Stimulated activated CD8-positive, alpha-beta memory T cell treated with anti-CD3 and anti-CD28 coated beads, Interleukin-7, amount 100 ng/mL, for 24 hours (primary cell): ENCODE measurements at places on chromosomes 12 and 14.

GRCh38 chr14:104140463-104141331 lies 2.3 kb downstream of the KIF26A start:
- DNase-seq: no peak

DNA sequence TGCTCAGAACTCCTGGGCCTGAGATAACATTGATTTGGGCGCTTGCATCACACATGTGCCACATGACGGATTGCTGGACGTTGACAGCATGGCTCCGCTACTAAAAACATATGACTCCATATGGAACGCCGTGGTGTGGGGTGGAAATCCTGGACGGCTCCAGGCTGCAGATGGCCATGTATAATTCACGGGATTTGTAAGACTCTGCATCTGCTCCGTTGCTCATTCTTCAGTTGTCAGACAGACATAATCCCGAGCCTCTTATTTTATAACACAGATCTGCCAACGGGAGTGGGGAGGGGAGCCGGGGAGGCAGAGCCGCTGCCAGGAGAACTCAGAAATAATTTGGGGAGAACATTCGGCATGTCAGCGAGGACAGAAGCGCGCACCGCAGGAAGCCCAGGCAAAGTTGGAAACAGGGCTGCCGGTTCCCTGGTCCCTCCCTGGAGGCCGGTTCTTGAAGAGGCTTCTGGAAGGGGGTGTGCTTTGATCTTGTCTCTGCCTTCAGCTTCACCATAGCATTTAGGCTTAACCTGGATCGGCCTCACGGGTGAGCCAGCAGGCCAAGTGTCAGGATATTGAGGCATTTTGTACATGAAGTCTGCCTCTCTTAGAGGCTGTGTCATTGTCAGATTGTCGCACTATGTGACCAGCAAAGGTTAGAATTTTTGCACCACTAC lies 45.8 kb upstream of the MYL2 start:
- DNase-seq: no peak

DNA sequence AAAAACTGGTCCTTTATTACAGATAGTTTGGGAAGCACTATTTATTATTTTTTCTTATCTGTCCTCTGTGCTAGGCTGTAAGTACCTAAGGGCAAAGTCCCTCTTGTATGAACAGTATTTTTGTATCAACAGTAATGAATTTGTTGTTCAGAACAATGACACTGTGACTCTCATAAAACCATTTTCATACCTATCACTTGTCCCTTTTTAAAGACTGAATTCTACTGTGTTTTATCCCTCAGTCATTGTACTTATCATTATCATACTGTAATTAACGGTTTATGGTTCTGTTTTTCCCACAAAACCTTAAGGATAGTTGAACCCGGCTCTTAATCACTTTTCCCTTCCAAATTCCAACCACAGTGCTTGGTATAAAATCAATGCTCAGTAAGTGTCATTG lies 69.4 kb downstream of the SRGAP1 start:
- DNase-seq: no peak

GRCh38 chr14:63045612-63046320 lies 508 bp upstream of the KCNH5 start:
- no peak for DNase-seq

DNA sequence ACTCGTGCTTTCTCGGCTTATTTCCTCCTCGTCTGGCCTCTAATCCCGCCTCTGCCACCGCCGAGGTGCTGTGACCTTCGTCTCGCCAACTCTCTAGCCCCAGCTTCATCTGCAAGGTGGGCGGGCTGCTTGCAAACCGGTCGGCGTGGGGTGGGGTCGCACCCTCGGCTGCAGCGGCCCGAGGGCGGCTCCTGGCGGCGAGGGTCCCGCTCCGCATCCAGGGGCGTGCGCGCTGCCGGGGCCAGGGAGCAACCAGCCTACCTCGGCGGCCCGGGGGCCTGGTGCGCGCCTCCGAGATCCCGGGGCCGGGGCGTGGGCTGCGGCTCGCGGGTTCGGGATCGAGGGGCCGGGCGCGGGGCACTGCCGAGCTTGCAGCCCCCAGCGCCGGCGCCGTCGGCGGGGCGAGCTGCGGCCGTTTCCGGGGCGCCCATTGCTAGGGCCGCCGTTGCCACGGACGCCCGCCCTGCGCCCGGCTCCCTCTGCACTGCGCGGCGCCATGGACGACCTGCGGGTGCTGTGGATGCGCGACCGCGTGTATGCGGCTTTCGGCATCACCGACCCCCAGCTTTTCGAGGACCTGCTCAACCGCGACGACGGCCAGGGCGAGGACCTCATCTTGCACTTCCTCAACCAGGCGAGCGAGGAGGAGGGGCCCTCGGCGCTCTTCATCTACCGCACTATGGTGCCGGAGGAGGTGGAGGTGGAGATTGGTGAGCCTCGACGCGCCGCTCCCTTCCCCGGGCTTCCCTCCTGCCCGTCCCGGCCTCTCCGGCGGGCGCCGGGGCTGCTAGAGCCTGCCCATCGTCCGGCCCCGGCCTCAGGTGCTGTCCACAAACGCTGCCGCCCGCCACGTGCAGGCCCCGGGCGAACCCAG lies at the start of gene DNAH10:
Gene DNAH10, plus strand, starts transcription at position 461 of the 874 bp plus-strand sequence. Its CDS starts 36 bp downstream, at position 497.
- no peak for DNase-seq

DNA sequence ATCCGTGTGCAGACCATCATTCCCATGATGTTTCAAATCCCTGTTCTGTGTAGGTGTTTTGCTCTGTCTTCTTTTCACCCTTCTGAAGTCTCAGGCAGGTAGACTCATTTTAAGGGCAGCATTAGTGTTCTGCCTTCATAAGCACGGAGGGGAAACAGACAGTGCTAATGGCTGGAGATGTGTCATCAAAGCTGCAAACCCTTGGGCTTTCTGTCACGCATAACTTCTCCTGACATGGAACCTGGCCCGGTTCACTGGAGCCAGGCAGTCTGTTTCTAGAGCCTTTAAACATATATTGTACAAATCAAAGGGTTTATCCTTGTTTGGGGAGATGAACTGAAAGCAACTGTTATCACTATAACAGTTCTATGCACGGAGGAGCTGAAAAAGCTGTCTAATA lies 141.4 kb downstream of the TMEM132D start:
- no peak for DNase-seq

DNA sequence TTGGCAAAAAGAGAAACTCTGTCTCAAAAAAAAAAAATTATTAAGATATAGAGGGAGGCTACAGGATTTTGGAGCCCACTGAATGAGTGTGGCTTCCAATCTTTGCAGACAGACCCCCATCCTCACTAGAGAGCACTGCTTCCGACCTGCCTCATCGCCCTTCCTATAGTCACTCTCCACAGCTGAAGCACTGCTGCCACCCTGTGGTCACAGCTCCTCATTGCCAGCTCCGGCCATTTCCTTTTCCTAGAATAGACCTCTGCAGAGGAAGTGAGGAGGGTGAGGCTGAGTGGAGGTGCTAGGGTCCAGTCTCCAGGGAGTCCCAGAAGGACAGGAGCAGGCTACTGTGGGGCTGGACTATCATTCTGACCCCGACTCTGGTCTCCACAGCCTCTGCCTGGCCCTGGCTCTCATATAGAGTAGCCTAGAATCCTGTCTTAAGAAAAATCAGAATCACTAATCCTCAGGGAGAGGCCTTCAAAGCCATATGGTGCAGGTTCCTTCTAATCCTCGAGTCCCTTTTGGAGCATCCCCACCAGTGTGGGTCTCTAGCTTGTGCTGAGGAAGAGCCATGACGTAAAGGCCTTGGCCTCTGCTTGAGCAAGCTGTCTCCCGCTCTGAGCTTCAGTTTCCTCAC lies 1.4 kb upstream of the NPFF start:
- peak; percentile 78 for DNase-seq

DNA sequence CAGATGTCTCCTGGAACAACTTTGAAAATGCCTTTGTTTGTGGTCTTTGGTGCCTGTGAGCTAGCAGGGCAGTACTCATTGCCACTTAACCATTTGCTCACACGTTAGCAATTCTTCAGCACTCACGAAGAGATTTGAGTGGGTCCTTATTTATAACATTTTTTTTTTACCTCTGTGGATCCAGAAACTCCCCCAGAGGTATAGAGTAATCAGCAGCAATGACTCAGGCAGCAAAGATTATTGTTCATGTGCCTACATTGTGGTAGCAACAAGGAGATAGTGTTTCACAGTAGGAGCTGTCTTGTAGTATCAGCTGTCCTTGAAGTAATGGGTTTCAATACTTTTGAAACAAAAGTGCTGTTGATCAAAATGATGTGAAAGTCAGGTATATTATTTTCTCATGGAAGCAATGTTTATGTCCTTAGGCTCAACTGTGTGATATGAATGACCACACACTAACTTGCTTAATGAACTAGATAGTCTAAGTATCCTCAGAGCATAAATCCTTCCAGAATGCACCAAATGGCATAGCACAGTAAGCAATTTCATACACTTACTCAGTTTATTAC lies 304.1 kb downstream of the EGLN3 start:
- DNase-seq: no peak

- DNase-seq: no peak
These were observed 2.4 kb upstream of the MEG3 start for GRCh38 chr14:100823413-100824080.

GRCh38 chr14:101235335-101236103 lies 325.8 kb upstream of the DIO3 start:
- no peak for DNase-seq

DNA sequence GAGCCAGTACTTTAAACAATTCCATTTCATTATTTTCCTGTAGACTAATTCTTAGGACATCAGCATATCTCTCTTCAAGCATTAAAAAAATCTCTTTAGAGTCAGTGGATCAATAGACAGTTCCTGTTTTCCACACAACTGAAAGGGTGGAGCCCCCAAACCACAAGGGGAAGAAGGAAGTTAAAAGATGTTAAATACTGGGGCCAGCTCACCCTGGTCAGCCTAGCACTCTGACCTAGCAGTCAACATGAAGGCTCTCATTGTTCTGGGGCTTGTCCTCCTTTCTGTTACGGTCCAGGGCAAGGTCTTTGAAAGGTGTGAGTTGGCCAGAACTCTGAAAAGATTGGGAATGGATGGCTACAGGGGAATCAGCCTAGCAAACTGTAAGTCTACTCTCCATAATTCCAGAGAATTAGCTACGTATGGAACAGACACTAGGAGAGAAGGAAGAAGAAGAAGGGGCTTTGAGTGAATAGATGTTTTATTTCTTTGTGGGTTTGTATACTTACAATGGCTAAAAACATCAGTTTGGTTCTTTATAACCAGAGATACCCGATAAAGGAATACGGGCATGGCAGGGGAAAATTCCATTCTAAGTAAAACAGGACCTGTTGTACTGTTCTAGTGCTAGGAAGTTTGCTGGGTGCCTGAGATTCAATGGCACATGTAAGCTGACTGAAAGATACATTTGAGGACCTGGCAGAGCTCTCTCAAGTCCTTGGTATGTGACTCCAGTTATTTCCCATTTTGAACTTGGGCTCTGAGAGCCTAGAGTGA lies at the start of gene LYZ:
Gene LYZ, plus strand, starts transcription at position 220 of the 777 bp plus-strand sequence. Its CDS starts 28 bp downstream, at position 248.
- no peak for DNase-seq

DNA sequence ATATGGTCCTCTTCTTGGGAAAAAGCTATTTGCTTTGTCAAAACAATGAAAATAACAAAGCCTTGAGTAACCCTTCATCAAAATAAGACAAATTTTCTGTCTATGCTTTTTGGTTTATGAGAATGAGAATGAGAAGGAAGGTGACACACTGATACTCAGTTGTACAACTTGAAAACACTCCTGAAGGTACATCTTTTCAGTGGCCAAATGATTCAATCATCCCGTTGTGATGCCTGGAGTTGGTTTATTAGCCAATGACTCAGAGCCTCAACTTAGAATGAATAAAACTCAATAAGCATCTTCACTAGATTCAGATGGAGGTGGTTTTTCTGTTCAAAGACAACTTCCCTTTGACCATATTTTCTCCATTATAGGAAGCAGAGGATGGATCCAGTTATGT lies 7.8 kb upstream of the CALM1 start:
- DNase-seq: no peak

- DNase-seq: no peak
These were observed 1.8 kb downstream of the DCN start for GRCh38 chr12:91180582-91181395.

DNA sequence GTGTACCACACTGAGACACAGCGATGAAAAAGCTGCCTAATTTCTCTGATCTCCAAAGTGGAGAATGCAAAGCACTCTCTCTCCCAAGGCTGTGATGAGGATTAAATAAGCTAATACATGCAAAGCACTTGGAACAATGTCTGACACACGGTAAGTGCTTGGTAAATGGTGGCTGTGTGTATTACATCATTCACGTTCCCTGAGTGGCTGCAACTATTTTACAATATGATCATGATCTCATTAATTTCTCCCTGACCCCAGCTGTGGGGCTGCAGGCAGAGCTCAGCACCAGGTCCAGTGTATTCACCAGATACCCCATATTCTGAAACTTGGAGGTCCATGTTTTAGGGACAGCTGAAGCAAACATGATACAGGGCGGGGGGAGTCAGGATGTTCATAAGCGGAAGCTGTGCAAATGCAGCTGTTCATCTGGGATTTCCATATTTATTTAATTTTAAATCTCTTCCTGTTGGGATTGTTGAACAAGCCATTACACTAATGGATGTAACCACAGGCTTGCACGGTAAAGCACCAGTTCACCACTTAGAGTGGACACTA lies 106.4 kb downstream of the CCDC60 start:
- DNase-seq: no peak

GRCh38 chr14:56860441-56860840 lies 50.2 kb upstream of the OTX2 start:
- no peak for DNase-seq

GRCh38 chr12:119671070-119671469 lies 3.1 kb downstream of the PRKAB1 start:
- DNase-seq: no peak

DNA sequence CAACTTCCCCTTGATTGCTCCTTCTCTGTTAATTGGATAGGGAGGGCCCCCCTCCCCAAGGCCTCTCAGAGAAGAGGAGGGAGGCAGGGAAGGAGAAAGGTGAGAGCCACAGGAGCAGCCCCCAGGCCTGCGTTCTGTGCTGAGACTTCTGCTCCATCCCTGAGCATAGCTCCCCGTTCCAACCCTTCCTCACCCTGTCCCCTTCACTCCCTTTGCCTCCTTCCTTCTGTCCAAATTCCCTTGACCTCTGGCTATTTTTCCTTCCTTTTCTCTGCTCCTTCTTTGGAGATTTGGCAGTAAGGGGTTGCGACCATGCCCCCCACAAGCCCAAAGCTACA lies 788 bp upstream of the ASIC1 start:
- no peak for DNase-seq

GRCh38 chr12:114904254-114905003 lies 220.5 kb upstream of the TBX3 start:
- DNase-seq: no peak

DNA sequence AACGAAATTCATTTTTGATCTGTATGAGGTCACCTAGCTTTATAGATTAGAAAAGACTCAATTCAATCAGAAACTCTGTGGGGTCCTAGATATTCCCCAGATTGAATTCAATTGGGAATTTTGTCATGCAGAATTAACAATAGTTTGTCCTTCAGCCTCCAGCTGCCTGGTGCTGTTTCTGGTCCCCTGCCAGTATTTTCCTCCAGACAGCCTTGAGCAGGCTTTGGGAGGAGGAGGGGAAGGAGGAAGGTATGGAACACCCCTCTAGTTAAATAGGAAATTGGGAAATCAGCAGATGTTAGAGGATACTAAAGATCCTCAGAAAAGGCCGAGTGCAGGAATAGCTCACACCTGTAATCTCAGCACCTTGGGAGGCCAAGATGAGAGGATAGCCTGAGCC lies 10.6 kb downstream of the GRIP1 start:
- no peak for DNase-seq
